ENCODE measurements at places on chromosomes 2 and 18.
A peak's percentile ranks its signal among the peaks of the same experiment; 100 is the strongest.

- no peak for DNase-seq
These were observed 20.6 kb downstream of the DUSP11 start for GRCh38 chr2:73759285-73759764.

GRCh38 chr2:138514173-138514572, 12.6 kb downstream of the SPOPL start:
- no peak for DNase-seq

DNA sequence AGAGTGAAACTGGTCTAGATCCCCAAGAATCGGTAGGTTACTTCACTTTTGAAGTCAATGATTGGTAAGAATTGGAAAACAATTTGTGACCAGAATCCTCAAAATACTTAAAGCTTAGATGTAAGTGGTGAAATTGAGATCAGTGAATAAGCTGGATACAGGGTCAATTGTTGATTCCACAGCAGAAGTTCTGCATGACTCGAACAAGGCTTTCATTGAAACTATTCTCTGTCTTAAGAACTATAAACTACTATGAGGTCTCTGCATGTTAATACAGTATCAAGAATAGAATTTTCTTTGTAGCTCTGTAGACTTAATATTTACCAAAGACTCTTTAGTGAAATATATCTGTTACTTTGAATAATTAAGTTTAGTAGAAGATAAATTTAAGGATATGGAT, 324.2 kb upstream of the FIGN start:
- DNase-seq = no peak

DNA sequence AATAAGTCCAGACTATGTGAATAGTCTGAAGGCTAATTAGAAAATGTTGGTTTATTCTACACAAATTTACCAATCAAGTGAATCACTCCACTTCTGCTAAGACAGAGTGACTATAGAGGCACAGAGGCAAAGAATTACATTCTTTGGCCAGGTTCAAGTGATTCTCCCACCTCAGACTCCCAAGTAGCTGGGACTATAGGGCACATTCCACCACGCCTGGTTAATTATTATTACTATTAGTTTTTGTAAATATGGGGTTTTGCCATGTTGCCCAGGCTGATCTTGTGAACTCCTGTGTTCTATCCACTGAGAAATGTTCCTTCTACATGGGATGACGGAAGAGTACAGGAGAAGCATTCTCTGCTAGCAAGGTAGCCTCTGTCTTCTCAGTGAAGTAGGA, 37.6 kb upstream of the PSME4 start:
- no peak for DNase-seq

DNA sequence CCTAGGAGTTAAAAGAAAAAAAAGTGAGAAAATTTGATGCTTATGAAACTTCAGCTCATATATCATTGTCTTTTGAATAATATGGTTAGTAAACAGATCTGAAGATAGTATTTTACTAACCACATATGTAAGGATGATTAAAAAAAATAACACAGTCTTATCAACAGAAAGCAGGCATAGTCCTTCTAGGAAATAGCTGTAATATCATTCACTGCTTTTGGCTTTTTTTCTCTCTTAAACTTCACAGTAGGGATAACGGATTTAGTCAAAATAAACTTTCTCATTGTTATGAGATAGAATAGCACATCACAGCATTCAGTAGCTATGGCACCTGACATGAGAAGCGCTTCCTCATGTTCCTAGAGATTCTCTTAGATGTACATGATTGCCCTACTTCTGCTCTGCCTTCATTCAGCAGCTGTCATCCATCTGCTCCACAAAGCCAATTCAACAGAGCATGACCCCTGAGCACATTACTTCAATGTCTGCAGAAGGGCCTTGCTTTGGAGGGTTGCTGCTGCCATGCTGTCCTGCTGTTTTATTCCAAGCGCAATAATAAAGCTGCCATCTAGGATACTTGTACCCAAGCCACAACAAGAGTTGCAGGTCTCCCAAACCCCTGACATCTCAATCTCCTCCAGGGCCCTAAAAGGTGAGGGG, 67.0 kb downstream of the TTC21B start:
- DNase-seq = no peak

DNA sequence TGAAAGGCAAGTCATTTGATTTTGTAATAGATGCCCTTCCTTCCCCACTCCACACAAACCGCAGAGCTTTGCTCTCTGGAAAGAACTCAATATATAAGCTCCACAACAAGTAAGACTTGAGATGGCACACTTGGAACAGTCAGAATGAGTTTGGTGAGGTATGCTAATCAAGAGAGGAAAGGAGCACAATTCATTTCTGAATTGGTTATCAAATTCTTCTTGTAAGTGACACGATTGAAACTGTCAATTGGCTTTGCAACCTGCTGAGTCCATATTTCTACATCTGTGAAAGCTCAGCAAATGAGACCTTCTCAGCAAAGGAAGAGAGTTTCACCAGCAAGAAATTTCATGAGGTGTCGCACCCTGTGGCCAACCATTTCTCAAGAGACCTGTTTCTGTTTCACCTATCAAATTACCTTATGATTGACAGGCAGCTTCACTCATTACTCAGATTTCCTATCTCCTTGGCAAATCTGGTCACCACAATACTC, 19.1 kb downstream of the CTLA4 start:
- peak; percentile 78 for DNase-seq
